ENCODE measurements at places on chromosomes 2 and 18.

DNA sequence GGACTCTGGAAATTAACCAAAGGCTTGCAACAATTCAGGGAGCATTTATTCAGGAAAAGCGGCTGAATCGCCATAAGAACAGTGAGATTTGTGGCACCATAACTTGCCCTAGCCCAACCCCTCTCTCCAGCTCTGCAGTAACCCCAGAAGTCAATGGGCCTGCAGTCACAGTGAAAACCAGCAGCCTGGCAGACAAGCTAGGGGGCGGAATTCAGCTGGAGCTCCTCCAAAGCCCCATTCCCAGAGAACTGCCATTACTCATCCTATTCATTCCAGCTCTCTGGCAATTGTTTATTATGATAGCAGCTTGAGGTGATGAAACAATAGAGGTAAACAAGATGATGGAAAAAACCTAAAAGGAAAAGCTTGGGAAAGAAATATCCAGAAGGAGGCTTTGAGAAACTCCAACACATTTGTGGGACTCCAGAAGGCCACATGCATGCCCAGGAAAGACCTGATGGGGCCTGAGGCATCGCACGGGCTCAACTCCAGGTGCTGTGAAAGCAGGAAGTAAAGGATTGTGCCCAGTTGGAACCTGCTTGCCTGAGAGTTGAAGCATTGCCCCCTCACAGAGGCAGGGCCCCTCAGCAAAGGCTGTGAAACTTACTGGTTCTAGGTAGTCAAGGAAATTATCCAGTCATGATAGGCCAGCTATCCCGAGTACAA is 126.7 kb downstream of the TWIST2 start:
- H3K27ac ChIP-seq: peak overlapping the region; percentile 33
- no peaks in the 10 kb centered on the region for H3K4me1 ChIP-seq
- no peak for DNase-seq
- no peaks in the 10 kb centered on the region for H3K27me3 ChIP-seq
- H3K4me3 ChIP-seq: no peak overlapping the region
- no peaks in the 10 kb centered on the region for H3K36me3 ChIP-seq

GRCh38 chr18:44238454-44238853 is 442.2 kb upstream of the SETBP1 start:
- no peak overlapping the region for H3K27ac ChIP-seq
- no peak overlapping the region for H3K4me3 ChIP-seq
- no peaks in the 10 kb centered on the region for H3K27me3 ChIP-seq
- no peaks in the 10 kb centered on the region for H3K4me1 ChIP-seq

- no peak overlapping the region for H3K27ac ChIP-seq
- H3K4me3 ChIP-seq: no peak overlapping the region
- no peaks in the 10 kb centered on the region for H3K36me3 ChIP-seq
- H3K27me3 ChIP-seq: no peaks in the 10 kb centered on the region
- peaks cover 8% of the 10 kb centered on the region for H3K4me1 ChIP-seq
- no peak for DNase-seq
Measured at GRCh38 chr2:235762832-235763598, 269.2 kb downstream of the AGAP1 start.

- no peaks in the 10 kb centered on the region for H3K36me3 ChIP-seq
- H3K4me1 ChIP-seq: peaks cover 30% of the 10 kb centered on the region
- H3K27me3 ChIP-seq: peaks cover 94% of the 10 kb centered on the region
- DNase-seq: no peak
Measured at GRCh38 chr18:57432751-57433400, 2.3 kb upstream of the ONECUT2 start.

- H3K36me3 ChIP-seq: no peaks in the 10 kb centered on the region
- no peak overlapping the region for H3K4me3 ChIP-seq
- no peaks in the 10 kb centered on the region for H3K4me1 ChIP-seq
- DNase-seq: peak; percentile 47
- no peaks in the 10 kb centered on the region for H3K27me3 ChIP-seq
- H3K27ac ChIP-seq: peak overlapping the region; percentile 32
Measured at GRCh38 chr2:233075966-233076339, 15.8 kb downstream of the INPP5D start.

DNA sequence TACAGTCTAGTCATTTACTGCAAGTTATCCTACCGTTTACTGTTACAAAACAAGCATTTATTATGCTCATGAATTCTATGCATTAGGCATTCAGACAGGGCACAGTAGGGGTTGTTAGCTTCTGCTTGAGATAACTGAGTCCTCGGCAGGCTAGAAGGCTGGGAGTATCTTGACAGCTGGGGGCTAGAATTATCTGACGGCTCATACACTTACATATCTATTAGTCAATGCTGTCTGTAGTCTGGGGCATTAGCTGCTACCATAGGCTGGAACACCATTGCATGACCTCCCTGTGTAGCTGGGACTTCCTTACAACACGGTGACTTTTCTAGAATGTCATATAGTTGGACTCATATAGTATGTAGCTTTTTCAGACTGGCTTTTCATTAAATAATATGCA is 61.9 kb upstream of the ALK start:
- peaks cover 6% of the 10 kb centered on the region for H3K27me3 ChIP-seq
- no peak overlapping the region for H3K27ac ChIP-seq
- H3K36me3 ChIP-seq: no peaks in the 10 kb centered on the region

- H3K4me1 ChIP-seq: no peaks in the 10 kb centered on the region
- no peaks in the 10 kb centered on the region for H3K27me3 ChIP-seq
- no peak overlapping the region for H3K4me3 ChIP-seq
- DNase-seq: no peak
- H3K36me3 ChIP-seq: no peaks in the 10 kb centered on the region
Measured at GRCh38 chr2:65706411-65706810, 274.0 kb upstream of the SPRED2 start.

DNA sequence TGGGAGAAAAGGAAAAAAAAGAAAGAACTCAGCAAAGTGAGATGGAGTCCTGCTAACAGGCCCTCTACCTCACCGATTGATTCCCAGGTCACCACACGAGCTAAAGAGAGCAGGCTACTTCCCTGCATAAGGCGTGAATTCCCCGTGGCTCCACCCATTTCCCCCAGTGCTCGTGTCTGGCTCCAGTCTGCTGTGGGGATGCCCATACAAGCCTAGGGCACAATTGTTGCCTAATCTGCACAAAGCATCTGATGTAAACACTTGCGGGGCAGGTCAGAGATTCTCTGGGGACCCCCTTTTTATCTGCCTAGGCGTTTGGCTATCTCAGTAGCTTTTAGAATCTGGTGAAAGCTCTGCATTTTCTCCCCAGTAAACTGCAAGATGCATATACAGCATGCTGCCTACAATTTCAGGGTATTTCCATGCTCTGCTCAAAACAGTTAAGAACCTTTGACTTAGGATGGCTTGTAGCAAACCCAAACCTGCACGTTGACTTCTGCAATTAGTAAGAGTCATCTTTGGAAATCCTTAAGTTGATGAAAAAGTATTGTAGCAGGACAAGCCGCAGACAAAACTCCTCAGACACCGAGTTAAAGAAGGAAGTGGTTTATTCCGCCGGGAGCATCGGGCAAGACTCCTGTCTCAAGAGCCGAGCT is 34.8 kb downstream of the MYO3B start:
- H3K36me3 ChIP-seq: no peaks in the 10 kb centered on the region
- H3K4me1 ChIP-seq: no peaks in the 10 kb centered on the region
- no peaks in the 10 kb centered on the region for H3K27me3 ChIP-seq
- no peak overlapping the region for H3K4me3 ChIP-seq

- DNase-seq: no peak
- peaks cover 3% of the 10 kb centered on the region for H3K4me1 ChIP-seq
- no peaks in the 10 kb centered on the region for H3K27me3 ChIP-seq
- no peak overlapping the region for H3K27ac ChIP-seq
Measured at GRCh38 chr2:202112041-202112440, 39.0 kb downstream of the KIAA2012 start.

DNA sequence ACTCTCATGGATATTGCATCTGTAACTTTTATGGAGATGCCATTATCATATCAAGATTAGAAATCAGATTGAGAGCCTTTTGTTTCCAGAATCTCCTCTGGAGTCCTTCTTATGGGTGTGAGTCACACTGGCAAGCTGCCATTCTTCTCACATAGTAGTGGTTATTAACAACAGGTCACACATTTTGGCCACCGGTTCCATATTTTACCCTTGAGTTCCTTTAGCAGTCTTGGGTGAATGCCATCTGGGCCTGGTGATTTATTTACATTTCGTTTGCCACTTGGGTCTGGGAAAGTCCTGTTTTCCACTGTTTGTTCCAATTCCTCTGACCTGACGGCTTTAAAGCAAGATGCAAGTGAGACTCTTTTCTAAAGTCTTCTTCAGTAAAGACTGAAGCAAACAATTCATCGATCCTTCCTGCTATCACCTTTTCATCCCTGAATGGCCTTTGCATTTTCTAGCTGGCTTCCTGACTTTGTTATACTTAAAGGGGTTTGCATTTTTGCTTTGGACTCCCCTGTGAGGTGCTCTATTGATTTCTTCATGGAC is 80.5 kb upstream of the CAVIN2 start:
- H3K27me3 ChIP-seq: no peaks in the 10 kb centered on the region
- H3K4me3 ChIP-seq: no peak overlapping the region
- H3K36me3 ChIP-seq: no peaks in the 10 kb centered on the region
- no peak overlapping the region for H3K27ac ChIP-seq
- DNase-seq: peak; percentile 56

DNA sequence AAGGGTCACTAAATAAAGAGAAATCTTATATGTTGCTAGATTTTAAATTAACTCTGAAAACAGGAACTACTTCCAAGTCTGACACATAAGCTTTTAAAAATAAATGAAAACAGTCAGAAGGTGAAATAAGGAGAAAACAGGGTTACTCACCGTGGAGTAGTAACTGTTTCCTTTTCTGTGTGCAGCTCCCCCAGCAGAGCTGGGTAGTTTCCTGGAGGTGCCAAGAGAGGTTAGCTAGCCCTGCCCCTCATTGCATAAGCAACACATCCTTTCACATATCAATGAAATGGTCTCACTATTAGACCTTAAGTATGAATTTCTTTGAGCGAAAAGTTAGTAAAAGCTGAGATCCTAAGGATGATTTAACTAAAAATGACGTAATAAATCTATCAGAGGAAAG is 54.0 kb upstream of the GPR75 start:
- no peak for DNase-seq
- no peaks in the 10 kb centered on the region for H3K27me3 ChIP-seq
- no peak overlapping the region for H3K27ac ChIP-seq
- H3K4me1 ChIP-seq: no peaks in the 10 kb centered on the region
- no peak overlapping the region for H3K4me3 ChIP-seq

DNA sequence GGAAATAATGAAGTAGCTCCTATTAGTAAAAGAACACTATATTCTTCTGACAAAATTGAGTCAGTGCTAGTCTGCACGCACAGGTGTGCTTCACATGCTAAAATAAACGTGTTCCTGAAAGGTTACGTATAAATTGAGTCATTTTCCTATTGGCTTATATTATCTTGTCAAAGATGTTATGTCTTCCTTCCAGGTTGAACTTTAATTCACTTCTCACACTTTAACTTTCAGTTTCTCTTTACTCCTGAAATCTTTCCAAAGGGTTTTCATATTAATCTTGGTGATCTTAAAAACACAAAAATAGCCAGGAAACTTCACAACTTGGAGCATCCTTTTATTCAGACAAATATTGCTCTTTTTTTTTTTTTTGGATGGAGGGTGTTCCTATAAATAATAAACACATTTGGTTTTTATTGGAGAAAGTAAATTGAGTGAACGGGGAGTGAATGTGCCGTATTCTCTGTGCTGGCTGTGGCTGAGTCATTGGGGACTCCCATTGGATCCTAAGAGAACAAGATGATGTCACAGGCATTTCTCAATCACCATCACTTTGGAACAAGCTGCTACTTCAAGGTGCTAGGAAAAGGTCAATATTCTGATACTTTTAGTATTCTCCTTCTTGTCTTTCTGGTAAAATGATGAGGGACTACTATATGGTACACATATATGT is 150.2 kb upstream of the SPATS2L start:
- H3K4me3 ChIP-seq: peak overlapping the region; percentile 13
- H3K27ac ChIP-seq: no peak overlapping the region
- no peaks in the 10 kb centered on the region for H3K36me3 ChIP-seq
- H3K4me1 ChIP-seq: no peaks in the 10 kb centered on the region
- no peak for DNase-seq

- H3K27me3 ChIP-seq: no peaks in the 10 kb centered on the region
- H3K4me1 ChIP-seq: peaks cover 25% of the 10 kb centered on the region
- no peak overlapping the region for H3K4me3 ChIP-seq
- peak; percentile 47 for DNase-seq
Measured at GRCh38 chr18:22609642-22610041, 191.9 kb upstream of the CTAGE1 start.

DNA sequence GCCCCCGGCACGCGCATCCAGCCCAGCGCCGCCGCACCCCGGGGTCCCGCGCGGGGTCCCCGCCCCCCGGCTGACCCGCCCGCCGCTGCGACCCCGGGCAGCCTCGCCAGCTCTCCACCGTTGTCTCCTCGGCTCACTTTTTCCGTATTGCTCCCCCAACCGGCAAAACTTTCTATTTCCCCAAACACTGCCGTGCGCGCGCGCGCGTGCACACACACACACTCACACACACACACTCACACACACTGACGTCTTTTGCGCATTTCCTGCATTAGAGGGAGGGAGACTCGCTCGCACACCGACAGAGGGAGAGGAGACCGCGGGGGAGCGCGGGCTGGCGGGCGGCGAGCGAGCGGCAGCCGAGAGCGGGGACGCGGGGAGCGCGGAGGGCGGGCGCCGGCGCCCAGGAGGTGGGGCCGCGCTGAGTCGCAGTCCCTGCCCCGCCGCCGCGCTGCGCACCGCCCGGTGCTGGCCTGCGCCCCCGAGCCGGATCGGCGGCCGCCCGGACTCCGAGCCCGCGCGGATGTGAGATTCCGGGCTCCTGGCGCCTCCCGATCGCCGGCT is 542 bp upstream of the PRKCE start:
- peaks cover 15% of the 10 kb centered on the region for H3K4me1 ChIP-seq
- DNase-seq: peak; percentile 95
- no peaks in the 10 kb centered on the region for H3K36me3 ChIP-seq
- H3K27ac ChIP-seq: peak overlapping the region; percentile 98
- H3K4me3 ChIP-seq: peak overlapping the region; percentile 81

DNA sequence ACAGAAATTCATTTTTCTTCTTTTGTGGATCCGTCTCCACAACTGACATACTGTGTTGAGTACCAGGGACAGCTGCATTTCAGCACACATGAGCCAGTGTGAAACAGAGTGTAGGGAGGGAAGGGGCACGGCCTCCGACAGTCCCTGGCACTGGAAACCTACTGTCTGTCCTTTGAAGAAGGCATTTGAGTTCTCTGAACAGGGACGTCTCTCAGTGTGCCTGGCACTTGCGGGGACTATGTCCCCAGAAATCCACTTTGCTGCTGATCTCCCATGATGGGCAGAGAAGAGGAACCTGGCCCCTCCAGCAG is 48.1 kb downstream of the PLB1 start:
- no peak for DNase-seq
- no peak overlapping the region for H3K27ac ChIP-seq

GRCh38 chr2:215958257-215958656 is 55.1 kb downstream of the MREG start:
- no peak overlapping the region for H3K27ac ChIP-seq
- DNase-seq: no peak
- no peaks in the 10 kb centered on the region for H3K27me3 ChIP-seq
- H3K36me3 ChIP-seq: no peaks in the 10 kb centered on the region
- no peak overlapping the region for H3K4me3 ChIP-seq

- no peak for DNase-seq
- H3K36me3 ChIP-seq: no peaks in the 10 kb centered on the region
Measured at GRCh38 chr2:67389286-67389685, 7.8 kb upstream of the ETAA1 start.

Data from transverse colon (tissue), 4 donors.